SK-N-SH treated with all-trans-retinoic acid at 6 μM for 48 hours (cell line): ENCODE measurements at places on chromosomes 13 and 19.

- no peak for ATAC-seq
Observed at GRCh38 chr13:41327994-41328790, 17.1 kb downstream of the NAA16 start.

- ATAC-seq, result peak; percentile 53
Observed at GRCh38 chr19:11530432-11530831, 1.5 kb upstream of the ECSIT start.

DNA sequence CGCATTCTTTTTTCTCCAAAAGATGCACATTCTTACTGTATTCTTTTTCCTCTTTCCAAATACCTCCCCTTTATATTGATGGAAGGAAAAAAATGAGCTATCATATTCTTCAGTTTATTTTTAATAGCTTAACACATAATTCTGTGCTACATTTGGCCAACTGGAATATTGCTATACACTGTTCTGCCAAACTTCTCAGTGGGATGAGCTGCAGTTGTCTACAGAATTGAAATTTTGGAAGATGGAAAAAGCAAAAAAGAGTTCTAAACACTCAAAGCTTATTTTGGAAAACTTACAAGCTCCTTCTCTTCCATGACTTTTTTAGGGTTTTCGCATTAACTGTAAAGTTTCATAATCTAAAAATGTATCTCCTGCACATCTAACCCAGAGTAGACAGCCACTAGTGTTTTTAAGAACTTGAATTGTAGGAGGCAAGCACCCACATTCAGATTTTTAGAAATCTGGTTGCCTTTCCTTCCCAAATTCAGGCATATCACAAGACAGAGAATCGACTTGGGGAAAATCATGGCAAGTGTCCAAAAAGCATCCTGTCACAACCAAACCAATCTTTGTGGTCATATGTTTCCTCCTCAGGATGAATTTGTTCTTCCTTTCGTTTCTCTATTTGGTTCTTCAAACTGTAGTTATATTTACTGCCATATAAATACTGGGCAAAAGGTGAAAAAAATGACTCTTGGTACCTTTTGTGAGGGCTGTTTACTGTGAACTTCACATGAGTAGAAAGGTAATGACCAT lies 111.4 kb upstream of the FRY start:
- ATAC-seq, result no peak

- no peak for ATAC-seq
Observed at GRCh38 chr13:72875233-72875632, 93.3 kb downstream of the PIBF1 start.

GRCh38 chr19:42285541-42285941 lies 16.4 kb upstream of the PRR19 start:
- no peak for ATAC-seq

- no peak for ATAC-seq
Observed at GRCh38 chr19:14112051-14112808, 5.3 kb downstream of the PRKACA start.

DNA sequence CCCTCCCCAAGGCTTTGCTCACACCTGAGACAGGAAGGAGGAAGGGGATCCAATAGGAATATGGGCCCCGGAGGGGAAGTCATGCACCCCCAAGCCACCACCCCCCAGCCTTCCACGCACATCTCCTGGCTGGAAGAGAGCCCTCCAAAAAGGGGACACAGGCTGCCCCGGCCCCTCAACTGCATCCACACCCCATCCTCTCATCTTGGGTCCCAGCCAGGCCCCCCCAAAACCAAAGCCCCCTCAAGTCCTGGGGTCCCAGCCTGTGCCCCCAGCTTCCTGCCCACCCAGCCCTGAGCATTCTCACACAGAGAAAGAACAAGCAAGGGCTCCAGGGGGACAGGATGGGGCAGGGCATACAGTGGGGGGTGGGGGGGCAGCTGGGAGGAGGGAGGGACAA lies 12.1 kb downstream of the SMIM24 start:
- no peak for ATAC-seq

DNA sequence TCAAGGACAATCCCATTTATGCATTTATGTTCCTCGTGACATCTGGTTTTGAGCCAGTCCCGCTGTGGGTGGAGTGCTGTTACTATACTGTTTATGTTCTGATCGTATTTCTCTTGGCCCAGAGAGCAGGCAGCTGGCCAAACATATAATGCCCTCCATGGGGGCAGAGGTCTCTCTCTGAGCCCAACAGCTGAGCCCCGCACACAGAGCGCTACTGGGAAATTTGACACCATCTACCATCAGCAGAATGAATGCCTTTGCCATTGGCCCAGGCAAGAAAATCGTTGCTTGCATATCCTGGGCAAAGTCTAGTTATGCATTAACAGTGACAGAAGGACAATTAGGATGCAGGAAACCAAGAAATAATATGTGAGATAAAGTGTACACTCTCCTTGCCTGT lies 126.8 kb upstream of the CACNA1A start:
- ATAC-seq, result peak; percentile 63

DNA sequence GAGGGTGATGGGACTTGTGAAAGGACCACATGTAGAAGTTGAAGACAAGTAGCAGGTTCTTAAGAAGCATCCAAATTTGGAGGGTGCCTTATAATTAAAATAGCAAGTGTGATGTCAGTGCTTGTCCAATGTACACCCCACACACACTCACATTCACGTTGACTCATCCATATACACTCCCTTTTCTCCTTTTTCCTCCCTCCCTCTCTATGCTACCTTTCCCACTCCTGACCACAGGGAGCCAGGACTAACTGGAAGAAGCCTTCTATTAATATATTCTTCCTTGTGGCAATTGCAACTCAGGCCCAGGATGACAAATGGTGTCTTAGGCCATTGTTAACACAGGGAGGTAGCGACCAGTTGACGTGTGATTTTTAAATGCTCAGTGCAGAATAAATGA lies 16.3 kb upstream of the GPR183 start:
- peak; percentile 8; the same call in 1 of the 3 replicates for ATAC-seq

- peak; percentile 0 for ATAC-seq
Observed at GRCh38 chr19:13152356-13152973, 2.3 kb downstream of the IER2 start.
